ENCODE measurements at places on chromosomes 7 and 10.

DNA sequence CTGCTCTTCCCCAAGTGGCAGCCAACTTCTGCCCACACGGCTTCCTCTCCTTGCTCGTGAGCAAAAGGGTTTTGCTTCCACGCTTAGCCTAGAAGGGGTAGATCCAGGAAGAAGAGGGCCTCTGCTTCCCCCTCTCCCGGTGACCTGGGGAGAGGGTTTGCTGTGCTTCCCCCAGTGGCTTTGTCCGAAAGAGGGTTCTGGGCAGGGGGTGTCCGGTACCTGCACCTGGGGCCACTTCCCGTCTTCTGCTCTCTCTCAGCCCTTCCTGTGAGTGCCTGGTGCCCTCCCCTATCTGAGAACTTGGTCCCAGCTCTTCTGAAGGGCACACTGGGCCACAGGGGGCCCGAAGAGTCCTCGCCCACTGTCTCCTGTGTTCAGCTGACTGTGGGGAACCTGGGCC lies 11.3 kb downstream of the JAKMIP3 start:
- no peak for DNase-seq

- no peak for DNase-seq
Measured at GRCh38 chr10:58992830-58993460, 183.5 kb upstream of the PHYHIPL start.

DNA sequence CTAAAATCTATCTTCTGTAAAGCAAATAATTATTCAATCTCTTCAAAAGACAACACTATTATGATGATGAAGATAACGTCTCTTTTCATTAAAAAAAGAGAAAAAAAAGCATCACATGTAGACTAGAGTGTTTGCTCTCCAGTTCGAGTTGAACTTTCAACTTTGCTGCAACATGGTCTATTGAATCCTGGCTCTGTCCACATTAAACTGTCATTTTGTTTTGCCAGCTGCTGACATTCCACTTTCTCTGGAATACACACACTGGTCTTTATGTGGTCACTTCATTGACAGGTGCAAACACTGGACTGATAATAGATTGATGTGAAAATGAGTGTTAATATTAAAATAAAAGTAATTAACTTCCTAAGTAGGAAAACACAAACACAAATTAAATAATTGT lies 61.7 kb downstream of the PTF1A start:
- no peak for DNase-seq

DNA sequence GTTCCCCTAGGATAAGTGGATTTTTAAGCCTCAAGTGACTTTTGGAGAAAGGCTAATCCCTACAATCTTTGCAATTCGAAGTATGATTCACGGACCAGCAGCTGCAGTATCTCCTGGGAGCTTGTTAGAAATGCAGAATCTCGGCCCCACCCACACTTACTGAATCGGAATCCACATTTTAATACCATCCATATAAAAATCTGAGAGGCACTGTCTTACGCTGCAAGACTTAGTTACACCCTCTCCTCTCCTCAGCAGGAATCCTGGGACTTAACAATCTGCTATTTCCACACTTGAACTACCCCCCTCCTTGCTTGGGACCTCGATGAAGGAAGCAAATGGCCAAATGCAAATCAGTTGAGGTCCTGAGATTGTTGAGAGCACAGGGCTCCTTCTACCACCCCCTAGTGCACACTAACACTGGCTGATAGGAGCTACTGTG lies 21.0 kb downstream of the ITPRIP start:
- DNase-seq, result no peak

DNA sequence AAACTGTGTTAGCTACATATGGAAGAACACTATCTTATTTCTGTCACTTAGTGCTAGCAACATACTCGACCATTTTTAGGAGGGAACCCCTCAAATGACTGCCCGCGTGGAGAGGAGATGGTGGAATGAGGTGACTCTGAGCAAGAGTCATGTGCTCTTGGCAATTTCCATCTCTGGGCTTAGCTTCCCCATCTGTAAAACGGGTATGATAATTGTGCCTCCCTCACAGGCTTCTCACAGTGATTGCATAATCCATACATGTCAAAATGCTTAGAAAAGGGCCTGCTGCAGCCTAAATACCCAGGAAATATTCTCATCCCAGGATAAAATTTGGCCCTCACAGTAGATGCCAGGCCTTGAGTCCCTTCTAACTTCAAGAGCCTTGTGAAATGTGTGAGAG lies 86.6 kb downstream of the WDFY4 start:
- DNase-seq, result peak; percentile 41

DNA sequence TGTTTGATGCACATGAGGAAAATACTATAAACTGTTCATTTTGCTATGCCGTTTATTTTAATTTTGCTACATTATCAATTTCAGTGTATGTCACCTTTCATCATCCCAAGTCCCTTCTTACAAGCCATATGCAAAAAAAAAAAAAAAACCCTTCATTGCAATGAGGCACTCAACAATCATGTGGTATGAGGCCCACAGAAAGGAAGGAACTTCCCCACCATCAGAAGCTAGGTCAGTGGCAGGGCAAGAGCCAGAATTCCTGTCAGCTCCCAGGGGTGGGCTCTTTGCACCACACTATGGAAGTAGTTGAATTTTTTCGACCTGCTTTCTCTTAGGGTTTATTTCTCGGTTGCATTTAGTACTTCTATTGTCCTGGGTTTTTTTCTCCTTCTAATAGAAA lies 75.4 kb downstream of the NOC3L start:
- no peak for DNase-seq

GRCh38 chr10:100733329-100733728 lies 12.1 kb upstream of the PAX2 start:
- no peak for DNase-seq

DNA sequence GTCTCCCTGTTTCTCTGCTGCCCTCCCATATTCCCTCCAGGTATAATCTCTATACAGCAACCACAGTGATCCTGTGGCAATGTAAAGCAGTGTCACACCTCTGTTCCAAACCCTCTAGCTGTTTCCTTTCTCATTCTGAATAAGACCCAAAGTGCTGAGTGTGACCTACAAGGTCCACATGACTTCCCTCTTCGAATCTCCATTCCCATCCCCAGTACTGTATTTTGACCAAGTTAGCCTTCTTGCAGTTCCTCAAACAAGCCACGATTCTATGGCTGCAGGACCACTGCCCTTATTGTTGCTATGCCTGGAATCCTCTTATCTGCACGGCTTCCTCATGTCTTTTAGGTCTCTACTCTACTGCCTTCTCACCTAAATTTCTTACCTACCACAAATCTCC lies 291.9 kb downstream of the DOCK4 start:
- peak; percentile 42 for DNase-seq

DNA sequence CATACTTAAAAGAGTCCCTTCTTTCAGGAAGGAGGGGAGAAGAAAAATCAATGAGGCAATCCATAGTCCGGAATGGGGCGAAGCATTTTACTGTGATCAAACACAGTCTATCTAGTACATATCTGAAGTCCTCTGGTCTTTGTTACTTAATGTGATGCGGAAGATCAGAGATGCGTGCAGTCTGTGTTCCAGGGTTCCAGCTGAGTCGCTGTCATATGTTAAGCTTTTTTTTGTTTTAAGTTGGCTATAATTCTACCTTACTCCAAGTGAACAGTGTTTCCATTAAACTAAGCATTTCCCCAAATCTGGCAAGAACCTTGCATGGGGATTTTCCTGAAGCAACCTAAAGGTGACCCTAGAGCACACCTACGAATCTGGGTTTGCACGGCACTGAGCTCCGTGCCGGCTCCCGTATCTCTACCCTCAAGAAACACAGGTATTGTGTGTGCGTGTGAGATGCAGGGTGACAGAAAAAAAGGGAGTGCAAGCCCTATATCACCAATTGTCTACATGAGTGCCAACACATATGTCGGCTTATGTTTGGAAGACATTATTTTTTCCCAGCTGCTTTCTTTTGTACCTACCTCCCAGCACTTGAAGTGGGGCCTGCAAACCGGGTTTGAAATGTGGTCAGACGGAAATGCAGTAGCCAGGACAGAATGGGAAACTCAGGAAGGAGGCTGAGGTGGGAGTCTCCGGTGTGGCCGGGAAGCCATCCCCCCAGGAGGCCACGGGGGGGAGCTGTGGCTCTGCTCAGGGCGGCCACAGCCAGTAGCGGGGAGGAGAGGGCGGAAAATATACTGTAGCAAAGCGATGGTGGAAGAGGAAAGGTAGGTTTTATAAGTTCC lies 435.8 kb upstream of the MGMT start:
- peak; percentile 78 for DNase-seq

GRCh38 chr10:75400163-75400770 lies 1.3 kb downstream of the ZNF503 start:
- DNase-seq, result peak; percentile 49

DNA sequence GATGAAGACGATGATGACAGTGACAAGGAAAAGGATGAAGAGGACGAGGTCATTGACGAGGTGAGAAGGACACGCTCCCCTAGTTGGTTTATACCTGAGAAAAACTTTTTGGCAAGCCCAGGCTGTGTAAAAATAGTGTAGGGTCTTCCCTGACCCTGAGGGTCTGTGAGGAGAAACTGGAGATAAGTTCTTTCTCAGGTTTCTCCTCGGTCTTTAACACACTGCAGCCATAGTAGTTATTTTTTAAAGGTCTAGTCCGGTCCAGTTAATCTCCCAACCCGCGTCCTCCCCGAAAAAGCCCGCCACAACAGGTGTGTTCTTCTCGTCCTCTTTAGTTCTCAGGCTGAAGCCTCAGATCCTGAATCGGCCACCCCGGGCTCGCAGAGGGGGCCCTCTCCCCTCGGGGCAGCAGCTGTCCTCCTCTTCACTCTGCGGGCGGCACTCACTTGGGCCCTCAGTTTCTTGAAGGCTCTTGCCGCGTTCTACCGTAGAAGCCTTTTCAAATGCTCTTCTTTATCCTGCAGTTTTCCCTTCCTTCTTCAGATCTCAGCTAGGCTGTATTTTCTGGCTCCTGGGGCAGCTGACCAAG lies 411 bp downstream of the BCCIP start:
- DNase-seq, result peak; percentile 12

- DNase-seq, result no peak
Measured at GRCh38 chr7:131533566-131534561, 22.6 kb downstream of the PODXL start.

GRCh38 chr7:157320608-157320980 lies 16.2 kb upstream of the DNAJB6 start:
- DNase-seq, result no peak

DNA sequence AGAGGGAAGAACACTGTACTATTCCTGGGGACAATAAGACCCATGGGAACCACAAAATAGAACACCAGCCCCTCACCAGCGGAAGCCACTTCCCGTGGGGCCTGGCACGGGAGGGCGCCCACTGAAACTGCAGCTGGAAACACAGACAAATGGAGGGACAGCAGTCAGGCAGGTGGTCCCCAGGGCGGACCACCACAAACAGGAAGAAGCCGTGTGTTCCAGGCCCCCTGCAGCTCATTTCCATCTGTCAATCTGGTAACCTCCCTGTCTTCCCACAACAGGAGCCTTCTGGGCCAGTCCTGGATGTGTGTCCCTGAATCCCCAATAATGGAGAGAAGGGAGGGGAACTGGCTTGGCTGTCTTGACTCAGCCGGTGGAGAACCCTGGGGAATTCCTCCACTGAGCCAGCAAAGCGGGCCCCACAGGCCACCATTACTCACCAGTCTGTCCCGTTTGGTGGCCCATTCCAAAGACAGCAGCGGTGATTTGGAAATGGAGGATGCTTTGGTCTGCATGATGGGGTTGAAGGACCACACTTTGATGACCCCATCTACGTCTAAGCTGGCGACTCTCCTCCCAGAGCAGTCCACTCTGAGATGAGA lies 16.7 kb downstream of the WDR91 start:
- DNase-seq, result peak; percentile 44

DNA sequence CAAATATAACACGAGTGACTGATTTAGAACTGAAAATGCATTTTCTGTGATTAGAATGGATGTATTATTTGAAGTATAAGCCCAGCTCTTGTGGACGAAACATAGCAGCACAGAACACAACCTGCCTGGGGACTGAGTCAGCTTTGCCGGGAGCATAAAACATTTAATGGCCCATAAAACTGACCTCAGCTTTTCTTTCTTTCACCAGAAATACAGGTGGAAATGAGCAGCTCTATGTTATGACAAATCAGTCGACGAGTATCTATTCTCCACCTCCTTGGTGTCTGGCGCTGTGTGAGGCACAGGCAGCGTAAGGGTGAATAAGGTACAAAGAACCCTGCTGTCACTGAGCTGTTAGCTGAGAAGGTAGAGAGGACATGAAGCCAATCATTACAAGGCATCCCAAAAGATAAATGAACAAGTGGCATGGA lies 471.6 kb upstream of the AKR1E2 start:
- no peak for DNase-seq

DNA sequence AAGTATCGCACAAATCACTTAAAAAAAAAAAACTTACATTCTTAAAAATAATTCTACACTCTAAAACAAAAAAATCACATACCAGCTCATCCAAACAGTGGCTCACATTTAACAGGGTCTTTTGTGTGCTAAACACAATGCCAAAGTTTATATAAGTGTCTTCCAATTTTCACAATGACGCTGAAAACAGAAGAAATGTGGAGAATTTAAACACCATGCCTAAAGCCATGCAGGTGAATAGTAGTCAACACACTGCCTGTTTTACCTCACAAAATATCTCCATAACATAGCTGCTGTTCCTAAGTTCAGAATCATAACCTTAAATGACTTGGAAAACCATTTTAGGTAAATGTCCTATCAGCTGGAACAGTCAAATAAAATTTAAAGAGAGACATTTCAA lies 55.0 kb downstream of the GRB10 start:
- no peak for DNase-seq

DNA sequence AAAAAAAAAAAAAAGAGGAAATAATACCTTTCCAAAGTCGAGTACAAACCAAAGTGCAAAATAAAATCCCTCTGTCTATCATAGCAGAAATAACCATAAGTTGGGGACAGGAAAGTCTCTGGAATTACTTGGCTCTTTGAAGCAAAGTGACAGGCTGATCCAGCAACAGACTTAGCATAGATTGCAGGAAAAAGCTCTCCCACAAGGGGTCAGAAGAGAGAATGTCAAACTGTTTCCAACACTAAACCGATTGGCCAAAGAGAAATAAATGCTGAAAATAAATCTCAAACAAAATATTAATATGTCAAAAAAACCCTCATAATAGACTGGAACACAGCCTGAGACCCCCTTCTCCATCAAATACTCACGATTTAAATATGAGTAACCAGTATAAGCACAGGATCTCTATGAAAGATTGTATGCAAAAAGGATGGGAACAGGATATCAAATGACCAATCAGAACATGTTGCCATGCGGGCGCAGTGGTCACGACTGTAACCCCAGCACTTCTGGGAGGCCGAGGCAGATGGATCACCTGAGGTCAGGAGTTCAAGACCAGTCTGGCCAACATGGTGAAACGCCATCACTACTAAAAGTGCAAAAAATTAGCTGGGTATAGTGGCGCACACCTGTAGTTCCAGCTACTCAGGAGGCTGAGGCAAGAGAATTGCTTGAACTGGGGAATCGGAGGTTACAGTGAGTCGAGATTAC lies 1000.7 kb upstream of the LRRN3 start:
- peak; percentile 5 for DNase-seq
